Midbrain (tissue), 1 donor: ENCODE measurements at places on chromosomes 3 and 15.

DNA sequence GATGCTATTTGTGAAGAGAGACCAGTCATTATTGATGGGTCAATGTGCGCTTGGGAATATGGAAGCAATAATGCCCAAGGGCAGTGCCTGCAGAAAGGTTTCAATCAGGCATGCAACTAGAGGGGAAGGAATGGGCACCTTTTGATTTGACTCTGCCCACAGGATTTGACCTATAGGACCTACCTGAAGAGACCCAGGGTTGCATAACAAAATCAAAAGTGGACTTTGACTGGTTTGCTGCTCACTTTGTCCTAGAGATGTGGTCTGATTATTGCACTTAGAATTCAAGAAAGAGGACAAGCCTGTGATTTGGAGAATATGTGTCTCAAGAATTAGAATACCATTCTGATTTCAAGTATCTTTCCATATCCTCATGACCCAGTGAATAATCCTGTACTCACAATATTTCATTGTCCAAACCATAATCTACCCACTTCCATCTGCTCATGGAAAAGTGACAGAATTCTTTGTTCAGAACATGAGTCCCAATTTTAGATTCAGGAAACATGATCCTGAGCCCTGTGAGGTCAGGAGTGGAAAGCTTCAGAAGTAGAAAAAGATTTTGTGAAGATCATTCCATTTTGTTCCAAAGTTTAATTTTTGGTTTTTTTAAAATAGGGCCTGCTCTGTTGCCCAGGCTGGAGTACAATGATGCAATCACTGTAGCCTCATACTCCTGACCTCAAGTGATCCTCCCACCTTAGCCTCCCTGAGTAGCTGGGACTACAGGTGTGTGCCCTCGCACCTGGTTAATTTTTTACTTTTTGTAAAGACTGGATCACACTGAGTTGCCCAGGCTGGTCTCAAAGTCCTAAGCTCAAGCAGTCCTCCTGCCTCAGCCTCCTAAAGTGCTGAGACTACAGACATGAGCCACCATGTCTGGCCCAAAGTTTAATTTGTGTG is 151.3 kb upstream of the NR2E3 start:
- DNase-seq: no peak

DNA sequence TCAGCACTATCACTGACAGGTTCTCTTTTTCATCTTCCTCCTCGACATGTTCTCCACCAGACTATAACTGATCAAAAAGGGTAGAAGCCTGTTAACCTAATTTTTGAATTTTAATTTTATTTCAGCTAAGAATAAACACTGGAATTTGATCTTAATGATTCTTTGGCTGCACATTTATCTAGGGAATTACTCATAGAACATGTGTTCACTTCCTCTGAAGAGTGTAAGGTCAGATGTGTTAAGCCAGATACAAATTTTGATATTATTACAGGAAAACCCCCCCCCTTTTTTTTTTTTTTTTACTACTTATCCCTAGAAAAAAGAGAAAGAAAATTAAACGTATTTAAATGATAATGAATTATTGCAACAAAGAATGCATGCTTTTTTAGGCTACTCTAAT is 15.0 kb downstream of the DCBLD2 start:
- no peak for DNase-seq

DNA sequence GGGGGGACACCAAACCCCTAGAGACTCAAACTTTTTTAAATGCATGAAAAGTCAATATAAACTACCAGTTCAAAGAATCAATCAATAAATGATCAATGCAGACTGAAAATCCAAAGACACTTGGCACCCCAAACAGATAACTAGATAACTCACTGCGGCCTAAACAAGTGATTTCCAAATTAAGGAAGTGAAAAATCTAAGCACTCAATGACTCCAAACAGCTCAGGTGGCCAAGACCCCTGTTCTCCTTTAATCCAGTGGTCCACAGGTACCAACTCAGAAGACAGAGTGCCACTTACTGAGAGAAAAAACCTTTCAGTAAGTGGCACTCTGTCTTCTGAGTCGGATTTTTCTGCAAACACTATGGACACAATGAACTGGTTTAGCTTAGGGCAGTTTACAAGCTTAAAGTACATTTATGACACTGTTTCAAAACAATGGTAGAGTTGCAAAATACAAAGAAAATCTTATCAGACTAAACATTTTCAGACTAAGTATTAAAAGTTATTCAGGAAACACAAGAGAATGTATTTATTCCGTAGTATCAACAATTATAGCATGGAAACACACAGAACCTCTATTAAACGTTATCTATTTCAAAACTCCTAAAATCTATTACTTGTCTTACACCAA is 4.7 kb downstream of the DLG1 start:
- DNase-seq: no peak

DNA sequence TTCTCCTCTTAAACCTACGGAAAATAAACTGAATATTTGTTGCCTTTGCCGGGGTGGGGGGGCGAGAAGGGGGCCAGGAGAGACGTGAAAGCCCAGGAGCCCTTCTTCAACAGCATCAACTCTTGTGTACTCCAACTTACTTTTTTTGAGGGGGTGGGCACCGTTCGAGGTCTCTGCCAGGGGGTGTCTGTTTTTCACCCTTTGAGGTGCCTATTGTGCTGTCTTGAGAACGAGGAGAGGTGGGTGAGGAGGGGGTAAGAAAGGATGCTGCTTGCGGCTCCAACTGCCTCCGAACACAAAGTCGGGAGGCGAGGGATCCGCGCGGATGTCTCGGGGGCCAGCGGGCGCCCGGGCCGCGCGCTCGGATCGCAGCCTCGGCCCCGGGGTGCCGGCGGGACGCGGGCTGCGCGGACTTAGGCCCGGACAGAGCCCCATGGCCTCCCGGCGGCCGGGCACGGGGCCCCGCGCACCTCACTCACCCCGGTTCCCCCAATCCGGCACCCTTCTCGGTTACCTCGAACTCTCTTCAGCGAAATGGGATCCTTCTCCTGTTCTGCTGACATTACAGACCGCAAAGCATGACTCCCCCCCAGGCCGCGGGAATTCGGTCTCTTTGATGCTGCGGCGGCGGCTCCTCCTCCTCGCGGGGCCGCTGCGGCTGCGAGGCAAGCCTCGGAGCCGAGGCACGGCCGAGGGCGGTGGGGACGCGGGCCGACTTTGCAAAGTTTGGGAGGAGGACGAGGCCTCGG is 650 bp downstream of the PYGO1 start:
- peak; percentile 17 for DNase-seq

DNA sequence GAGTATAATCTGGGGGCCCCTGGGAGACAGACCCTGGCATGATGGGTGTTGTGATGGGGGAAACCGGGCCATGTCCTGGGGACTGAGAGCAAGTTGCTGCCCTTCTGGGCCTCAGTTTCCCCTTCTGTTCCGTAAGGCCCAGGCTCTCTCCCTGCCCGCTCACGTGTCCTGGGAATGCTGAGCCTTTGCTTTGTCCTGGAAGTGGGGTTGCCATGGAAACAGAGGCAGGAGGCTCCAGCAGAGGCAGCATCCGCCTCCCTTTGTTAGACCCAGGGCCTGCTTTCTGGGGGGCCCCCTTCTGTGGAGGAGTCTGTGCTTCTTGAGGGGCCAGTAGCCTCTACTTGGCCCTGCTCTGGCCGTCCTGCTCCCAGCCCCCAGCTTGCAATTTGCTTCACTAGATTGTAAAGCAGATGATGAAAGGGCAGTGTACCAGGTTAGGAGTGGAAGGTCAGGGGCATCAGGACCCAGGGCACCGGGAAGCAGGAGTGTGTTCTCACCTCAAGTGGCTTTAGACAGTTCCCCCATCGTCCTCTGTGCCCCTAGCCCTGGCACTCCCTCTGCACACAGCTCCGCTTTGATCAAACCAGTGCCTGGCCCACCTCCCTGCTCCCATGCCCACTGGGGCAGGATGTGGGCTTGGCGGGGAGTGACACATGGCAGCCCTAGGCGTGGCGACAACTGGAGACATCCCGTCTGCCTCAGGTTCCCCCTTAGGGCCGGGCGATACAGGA is 105.6 kb downstream of the FBLN2 start:
- DNase-seq: peak; percentile 10

DNA sequence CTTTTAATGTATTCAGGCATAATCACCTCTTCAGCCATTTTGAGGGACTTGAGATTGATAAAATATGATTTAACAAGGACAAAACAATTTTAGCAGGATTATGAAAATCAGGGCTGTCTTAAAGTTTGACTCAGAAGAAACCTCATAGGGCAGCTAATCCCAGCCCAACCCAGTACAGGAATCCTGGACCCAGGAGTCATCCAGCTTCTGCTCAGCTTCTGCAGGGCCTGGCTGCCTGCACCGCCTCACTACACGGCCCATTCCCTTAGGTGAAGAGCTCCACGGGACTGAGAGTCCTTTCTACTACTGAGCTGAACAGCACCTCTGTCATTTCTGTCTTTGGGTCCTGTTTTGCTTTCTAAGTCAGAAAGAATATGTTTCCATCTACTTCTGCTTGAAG is 37.5 kb downstream of the ARHGAP31 start:
- DNase-seq: no peak

- no peak for DNase-seq
These were observed 7.8 kb upstream of the NUP210 start for GRCh38 chr3:13427662-13428603.

DNA sequence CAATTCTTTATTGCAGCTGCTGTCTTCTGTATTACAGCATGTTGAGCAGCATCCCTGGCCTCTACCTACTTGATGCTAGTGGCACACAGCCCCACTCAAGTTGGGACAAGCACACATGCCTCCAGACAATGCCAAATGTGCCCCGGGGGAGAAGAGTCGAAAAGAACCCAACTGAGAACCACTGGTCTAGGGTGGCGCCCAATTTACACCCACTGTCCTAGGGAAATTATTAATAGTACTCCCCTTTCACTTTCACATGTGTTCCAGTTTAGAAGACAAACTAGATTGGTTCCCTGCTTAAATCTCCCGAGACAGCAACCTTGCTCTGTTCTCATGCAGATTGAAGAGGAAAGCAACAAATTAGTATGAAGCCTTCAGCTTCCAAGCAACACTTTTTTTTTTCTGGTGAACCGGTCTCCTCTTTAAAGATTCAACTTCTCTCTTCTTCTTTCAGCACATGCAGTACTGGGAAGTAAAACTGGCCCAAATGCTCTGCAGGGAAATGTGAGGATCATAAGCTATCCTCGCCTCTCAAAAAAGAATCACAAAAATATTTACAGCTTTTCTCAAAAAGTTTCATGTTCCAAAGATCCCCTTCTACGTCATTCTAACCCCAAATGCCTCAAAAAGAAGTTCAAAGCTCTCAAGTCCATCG is 823.9 kb upstream of the CFAP20DC start:
- peak; percentile 16 for DNase-seq

GRCh38 chr15:85407421-85408269 is 27.2 kb downstream of the AKAP13 start:
- no peak for DNase-seq

DNA sequence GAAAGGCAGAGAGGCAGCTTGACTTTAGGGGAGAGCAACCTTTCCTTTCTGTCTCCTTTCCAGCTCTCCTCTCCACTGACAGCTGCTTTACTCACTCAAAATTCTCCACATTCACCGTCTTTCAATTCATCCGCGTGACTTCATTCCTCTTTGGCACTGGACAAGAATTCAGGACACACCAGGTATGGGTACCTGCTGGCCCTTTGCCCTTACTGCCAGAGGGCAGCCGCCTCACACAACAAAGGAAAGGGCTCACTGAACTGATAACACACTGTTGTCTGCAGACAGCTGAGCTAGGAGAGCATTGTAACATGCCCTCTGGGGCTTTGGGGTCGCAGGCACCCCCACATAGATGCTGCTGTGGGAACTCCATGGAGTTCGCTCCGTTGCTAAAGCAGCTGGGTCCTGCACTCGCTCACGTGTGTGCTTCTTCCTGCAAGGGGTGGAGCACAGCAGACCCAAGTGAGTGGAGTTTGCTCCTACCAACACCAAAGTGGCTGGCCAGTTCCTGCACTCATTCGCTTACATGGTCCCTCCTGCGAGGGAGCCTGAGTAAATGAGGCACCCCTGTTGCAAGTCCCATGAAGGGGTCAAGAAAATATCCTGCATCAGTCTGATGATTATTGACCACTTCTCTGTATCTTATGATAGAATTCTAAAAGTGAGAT is 79.0 kb upstream of the SGO1 start:
- no peak for DNase-seq

- DNase-seq: no peak
These were observed 78.2 kb downstream of the NEDD4 start for GRCh38 chr15:55915221-55915620.
